Lung (tissue), 17 donors: ENCODE measurements at places on chromosomes 5 and 9. TPM values are rescaled to one million over a fixed set of nuclear protein-coding genes. Genes with fewer than 3 reads are reported as not detected.

The GABRA1 gene
- not detected for total RNA-seq

The GABRP gene
- 0.89 TPM for total RNA-seq

The TAS2R1 gene
- 0.85 TPM for total RNA-seq

DNA sequence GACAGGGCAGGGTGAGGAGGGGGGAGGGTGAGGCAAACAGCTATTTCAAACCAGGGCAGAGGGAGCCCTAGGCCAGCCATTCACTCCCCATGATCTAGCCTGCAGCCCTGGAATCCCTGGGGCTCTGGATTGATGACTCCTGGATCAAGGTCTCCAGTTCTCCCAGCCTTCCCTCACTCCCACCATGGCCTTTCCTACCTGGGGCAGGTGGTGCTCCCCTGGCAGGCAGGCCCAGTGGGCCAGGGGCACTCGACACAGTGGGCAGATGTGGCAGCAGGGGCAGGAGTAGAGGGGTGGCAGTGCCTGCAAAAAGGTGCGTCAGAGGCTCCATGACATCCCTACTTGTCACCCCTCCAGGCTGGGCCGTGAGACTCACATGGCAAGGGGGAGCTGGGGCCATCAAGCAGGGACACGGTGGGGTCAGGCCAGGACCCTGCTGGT is 6.0 kb downstream of the KIF12 start:
- H3K27ac ChIP-seq = no peak overlapping the region
- peaks cover 4% of the 10 kb centered on the region for H3K36me3 ChIP-seq
- no peak overlapping the region for H3K4me3 ChIP-seq
- no peaks in the 10 kb centered on the region for H3K4me1 ChIP-seq

GRCh38 chr5:14668181-14668591 is 3.7 kb downstream of the OTULIN start:
- no peaks in the 10 kb centered on the region for H3K36me3 ChIP-seq
- no peak overlapping the region for H3K27ac ChIP-seq
- peaks cover 11% of the 10 kb centered on the region for H3K4me1 ChIP-seq
- no peak overlapping the region for H3K4me3 ChIP-seq

DNA sequence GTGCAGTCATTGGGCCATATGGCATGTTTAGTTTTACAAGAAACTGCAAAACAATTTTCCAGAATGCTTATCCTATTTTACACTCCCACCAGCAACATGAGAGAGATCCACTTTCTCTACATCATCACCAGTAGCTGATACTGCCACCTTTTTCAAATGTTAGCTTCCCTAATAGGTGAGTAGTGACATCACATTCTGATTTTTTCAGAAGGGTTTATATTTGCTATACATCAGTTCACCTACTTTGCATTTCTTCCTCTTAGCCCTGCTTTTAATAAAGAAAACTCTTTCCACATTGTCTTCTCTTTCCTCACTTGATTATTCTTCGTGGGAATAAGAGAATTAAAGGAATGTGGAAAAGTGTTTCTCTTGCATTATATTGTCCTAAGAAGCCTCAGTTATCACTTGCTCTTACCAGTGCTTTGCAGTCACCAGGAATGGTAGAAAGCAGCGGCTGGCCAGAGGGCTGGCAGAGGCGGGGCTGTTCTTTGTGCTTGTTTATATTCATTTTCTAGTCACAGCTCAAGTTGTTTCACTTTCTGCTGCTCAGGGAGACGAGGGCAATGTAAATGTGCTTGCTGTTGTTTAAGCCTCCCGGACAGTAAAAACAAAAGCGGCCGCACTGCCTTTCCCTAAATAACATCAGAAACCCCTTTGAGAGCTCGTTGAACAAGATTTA is 164.8 kb downstream of the HSD17B3 start:
- no peaks in the 10 kb centered on the region for H3K27me3 ChIP-seq
- no peak overlapping the region for H3K27ac ChIP-seq
- no peak overlapping the region for H3K4me3 ChIP-seq
- peak; percentile 94 for DNase-seq
- H3K36me3 ChIP-seq = no peaks in the 10 kb centered on the region

- H3K27me3 ChIP-seq = no peaks in the 10 kb centered on the region
- no peaks in the 10 kb centered on the region for H3K36me3 ChIP-seq
- H3K4me1 ChIP-seq = no peaks in the 10 kb centered on the region
- H3K27ac ChIP-seq = no peak overlapping the region
These were observed 56.9 kb upstream of the SLC1A1 start for GRCh38 chr9:4433379-4433778.

GRCh38 chr5:72266862-72267261 is 53.2 kb downstream of the MRPS27 start:
- H3K27ac ChIP-seq = no peak overlapping the region
- no peaks in the 10 kb centered on the region for H3K27me3 ChIP-seq
- no peaks in the 10 kb centered on the region for H3K36me3 ChIP-seq
- H3K4me1 ChIP-seq = no peaks in the 10 kb centered on the region

DNA sequence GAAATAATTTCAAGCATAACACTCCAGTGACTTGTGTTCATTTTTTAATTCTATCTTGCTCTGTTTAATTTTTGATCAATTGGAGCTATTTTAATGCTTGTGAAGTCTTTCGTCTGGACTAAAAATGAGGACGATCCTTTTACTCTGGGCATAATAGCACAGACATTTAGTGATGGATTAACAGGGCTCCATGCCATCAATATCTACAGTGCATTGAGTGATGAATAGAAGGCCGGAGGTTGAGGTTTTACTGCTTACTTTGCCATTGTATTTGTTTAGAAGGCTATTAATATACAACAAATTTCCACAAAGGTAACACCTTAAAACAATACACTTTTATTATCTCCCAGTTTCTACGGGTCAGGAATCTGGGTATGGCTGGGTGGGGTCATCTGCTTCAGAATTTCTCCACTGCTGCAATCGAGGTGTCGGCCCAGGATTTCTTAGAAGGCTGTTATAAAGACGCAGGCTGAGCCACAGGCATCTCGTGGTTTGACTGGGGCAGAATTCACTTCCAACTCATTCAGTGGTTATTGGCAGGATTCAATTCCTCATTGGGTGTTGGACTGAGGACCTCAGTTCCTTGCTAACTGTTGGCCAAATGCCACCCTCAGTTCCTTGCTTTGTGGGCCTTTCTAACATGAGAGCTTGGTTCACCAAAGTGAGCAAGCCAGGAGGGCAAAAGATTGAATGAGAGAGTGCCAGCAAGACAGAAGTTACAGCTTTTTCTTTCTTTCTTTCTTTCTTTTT is 265.4 kb upstream of the VLDLR start:
- DNase-seq = no peak
- H3K4me3 ChIP-seq = no peak overlapping the region
- no peaks in the 10 kb centered on the region for H3K27me3 ChIP-seq
- peaks cover 27% of the 10 kb centered on the region for H3K4me1 ChIP-seq
- no peak overlapping the region for H3K27ac ChIP-seq

- H3K36me3 ChIP-seq = peaks cover 14% of the 10 kb centered on the region
- DNase-seq = no peak
- peak overlapping the region; percentile 91 for H3K27ac ChIP-seq
- no peaks in the 10 kb centered on the region for H3K27me3 ChIP-seq
- H3K4me1 ChIP-seq = peaks cover 7% of the 10 kb centered on the region
These were observed 13.2 kb downstream of the ATOX1 start for GRCh38 chr5:151745071-151745705.

GRCh38 chr9:26856413-26857032 is 36.1 kb downstream of the CAAP1 start:
- H3K4me3 ChIP-seq = no peak overlapping the region
- peaks cover 2% of the 10 kb centered on the region for H3K36me3 ChIP-seq
- DNase-seq = peak; percentile 32
- no peak overlapping the region for H3K27ac ChIP-seq

DNA sequence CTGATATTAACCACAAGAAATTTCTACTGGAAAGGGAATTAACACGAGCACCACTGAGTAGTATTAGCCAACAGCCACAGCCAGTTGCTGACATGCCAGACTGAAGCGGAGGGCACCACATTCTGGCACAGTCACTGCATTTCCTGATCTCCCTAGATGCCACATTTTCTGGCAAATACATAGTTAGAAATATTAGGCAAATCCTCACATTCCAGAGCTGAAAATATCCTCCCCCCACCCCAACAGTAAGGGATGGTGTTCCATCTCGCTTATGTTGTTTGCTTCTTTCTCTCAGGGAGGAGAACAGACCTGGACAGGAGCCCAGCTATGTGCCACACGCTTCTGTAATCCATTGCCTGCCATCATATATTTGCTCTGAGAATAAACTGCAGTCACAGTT is 32.8 kb upstream of the MCTP1 start:
- H3K36me3 ChIP-seq = no peaks in the 10 kb centered on the region
- DNase-seq = no peak
- H3K4me3 ChIP-seq = no peak overlapping the region

- H3K36me3 ChIP-seq = peaks cover 28% of the 10 kb centered on the region
- DNase-seq = no peak
- H3K27ac ChIP-seq = peak overlapping the region; percentile 22
These were observed 24.2 kb downstream of the P4HA2 start for GRCh38 chr5:132203464-132203818.
